ENCODE measurements at places on chromosomes 13 and 19. TPM values are rescaled to one million over a fixed set of nuclear protein-coding genes. Genes with fewer than 3 reads are reported as not detected.

DNA sequence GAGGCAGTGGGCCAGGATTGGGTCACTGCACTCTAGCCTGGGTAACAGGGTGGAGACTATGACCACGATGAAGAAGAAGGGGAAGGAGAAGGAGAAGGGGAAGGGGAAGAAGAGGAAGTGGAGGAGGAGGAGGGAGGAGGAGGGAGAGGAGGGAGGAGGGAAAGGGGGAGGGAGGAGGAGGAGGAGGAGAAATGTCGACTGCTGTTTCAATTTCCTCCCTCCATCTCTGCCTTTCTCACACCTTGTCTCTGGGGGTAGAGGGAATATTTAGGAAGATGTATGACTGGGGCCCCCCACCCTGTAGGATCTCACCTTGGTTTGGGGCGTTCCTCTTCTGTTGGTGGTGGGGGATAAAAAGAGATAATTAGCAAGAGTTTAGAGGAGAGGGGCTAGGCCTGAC, 3.8 kb downstream of the TNNT1 start:
- peaks cover 23% of the 10 kb centered on the region for H3K27me3 ChIP-seq
- DNase-seq = no peak
- peaks cover 38% of the 10 kb centered on the region for H3K4me1 ChIP-seq
- H3K4me3 ChIP-seq = peak overlapping the region; percentile 65
- H3K36me3 ChIP-seq = peaks cover 8% of the 10 kb centered on the region
- H3K27ac ChIP-seq = no peak overlapping the region

- H3K4me1 ChIP-seq = peaks cover 48% of the 10 kb centered on the region
- no peak overlapping the region for H3K27ac ChIP-seq
- no peak for DNase-seq
- peaks cover 3% of the 10 kb centered on the region for H3K27me3 ChIP-seq
- H3K4me3 ChIP-seq = no peak overlapping the region
Observed at GRCh38 chr13:28582225-28582891, 76.6 kb upstream of the POMP start.

DNA sequence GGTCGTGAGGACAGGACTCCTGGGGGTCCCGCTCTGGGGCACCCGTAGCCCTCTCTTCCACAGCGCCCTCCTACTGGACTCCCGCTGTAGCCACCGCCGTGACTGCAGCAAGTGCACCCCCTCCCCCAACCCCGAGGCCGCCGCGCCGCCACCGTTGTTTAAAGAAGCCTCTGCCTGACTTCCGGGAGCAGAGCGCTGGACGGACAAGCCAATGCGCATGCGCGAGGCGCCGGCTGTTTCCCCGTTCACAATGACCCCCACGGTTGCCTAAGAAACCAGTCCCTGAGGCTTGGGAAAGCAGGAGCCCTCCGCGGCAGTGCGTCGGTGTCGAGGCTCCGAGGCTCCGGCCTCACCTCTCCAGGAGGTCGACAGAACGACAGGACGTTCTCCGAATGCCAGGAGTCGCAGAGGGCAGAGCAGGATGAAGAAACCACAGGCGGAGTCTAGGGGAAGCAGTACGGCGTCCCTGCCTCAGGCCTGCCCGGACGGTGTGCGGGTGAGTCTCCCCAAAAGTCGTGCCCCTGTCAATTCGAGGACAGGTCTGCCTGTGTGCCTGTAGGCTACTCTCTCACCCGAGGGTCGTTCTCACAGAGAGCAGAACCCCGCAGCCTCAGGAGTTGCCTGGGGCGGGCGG, 70.5 kb upstream of the ZNF420 start:
- peaks cover 23% of the 10 kb centered on the region for H3K36me3 ChIP-seq
- peaks cover 8% of the 10 kb centered on the region for H3K27me3 ChIP-seq
- no peak overlapping the region for H3K27ac ChIP-seq

DNA sequence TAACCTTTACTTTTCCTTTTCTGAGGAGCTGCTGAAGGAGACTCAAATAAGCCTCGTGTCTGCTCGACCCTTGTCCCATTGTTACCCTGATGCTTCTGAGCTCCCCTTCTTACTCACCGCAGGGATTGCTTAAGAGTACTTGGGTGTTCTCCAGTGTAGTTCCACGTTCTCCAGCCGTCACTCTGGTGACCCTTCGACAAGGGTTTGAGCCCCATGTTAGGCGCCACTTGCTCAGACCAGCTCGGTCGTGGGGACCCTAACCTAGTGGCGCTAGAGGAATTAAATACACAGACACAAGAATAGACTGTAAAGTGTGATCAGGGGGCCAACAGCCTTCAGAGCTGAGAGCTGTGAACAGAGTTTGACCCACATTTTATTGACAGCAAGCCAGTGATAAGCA, 10.3 kb downstream of the ZNF480 start:
- DNase-seq = peak; percentile 35
- H3K4me3 ChIP-seq = no peak overlapping the region
- no peaks in the 10 kb centered on the region for H3K4me1 ChIP-seq
- H3K36me3 ChIP-seq = peaks cover 93% of the 10 kb centered on the region
- H3K27ac ChIP-seq = no peak overlapping the region

- H3K4me1 ChIP-seq = peaks cover 16% of the 10 kb centered on the region
- H3K27ac ChIP-seq = no peak overlapping the region
- H3K36me3 ChIP-seq = no peaks in the 10 kb centered on the region
- no peak for DNase-seq
Observed at GRCh38 chr13:94239135-94239534, 240.3 kb downstream of the DCT start.

- no peak overlapping the region for H3K27ac ChIP-seq
- H3K36me3 ChIP-seq = peaks cover 3% of the 10 kb centered on the region
- no peak overlapping the region for H3K4me3 ChIP-seq
- DNase-seq = no peak
Observed at GRCh38 chr19:35061583-35062373, 20.3 kb downstream of the HPN start.

DNA sequence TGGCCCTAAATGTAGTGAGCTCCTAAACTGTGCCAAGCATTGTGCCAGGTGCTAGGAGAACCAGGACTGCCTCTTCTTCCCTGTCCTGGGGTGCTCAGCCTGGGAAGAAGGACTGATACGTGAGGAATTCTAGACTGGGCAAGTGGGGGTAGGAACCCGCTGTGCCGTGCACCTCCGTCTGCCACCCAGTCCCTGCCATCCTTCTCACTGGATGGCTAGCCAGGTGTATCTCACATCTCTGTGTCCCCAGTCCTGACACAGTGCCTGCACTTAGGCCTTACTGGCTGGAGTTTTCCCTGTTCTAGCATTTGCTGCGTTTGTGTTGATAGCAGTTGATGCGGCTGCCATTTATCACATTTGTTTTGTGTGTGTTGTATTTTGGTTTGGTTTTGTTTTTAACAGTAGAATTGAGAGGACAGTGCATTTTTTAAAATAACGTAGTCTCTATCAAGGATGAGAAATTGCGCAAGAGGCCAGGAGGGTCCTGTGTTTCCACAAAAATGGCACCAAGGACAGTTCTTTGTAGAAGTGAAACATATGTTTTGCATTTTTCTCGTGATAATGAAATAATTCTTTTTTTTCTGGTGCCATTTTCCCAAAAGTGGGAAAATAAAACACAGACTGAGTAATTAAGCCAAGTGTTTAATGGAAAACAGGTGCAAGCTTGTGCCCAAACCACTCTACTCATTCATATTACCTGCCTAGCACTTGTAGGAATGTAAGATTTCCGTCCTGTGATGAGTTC, 4.7 kb upstream of the GPR183 start:
- H3K36me3 ChIP-seq = peaks cover 10% of the 10 kb centered on the region
- H3K27me3 ChIP-seq = no peaks in the 10 kb centered on the region
- peaks cover 28% of the 10 kb centered on the region for H3K4me1 ChIP-seq
- DNase-seq = no peak
- H3K4me3 ChIP-seq = no peak overlapping the region

GRCh38 chr19:46284635-46285034, 12.2 kb upstream of the HIF3A start:
- no peak for DNase-seq
- no peaks in the 10 kb centered on the region for H3K4me1 ChIP-seq

The FOSB gene
- total RNA-seq = 5.4 TPM

The PBX4 gene
- total RNA-seq = 4.5 TPM

The LAIR2 gene
- not detected for total RNA-seq

The COL5A3 gene
- 1.2 TPM for total RNA-seq

The SOX21 gene
- total RNA-seq = 6.4 TPM

All from WTC11 (cell line).